ENCODE measurements at places on chromosomes 2 and 18. TPM values are rescaled to one million over a fixed set of nuclear protein-coding genes. Genes with fewer than 3 reads are reported as not detected.

Gene HEATR5B
- 14.8 TPM for total RNA-seq

Gene FAM237A
- total RNA-seq: not detected

Gene NEU2
- not detected for total RNA-seq

Gene RNU2-63P
- total RNA-seq: 48.9 TPM
